Activated T-cell treated with anti-CD3 and anti-CD28 coated beads, Interleukin-2, amount 50 U/mL, for 72 hours (primary cell): ENCODE measurements at places on chromosomes 7 and 10. TPM values are rescaled to one million over a fixed set of nuclear protein-coding genes. Genes with fewer than 3 reads are reported as not detected.
A peak's percentile ranks its signal among the peaks of the same experiment; 100 is the strongest.

DNA sequence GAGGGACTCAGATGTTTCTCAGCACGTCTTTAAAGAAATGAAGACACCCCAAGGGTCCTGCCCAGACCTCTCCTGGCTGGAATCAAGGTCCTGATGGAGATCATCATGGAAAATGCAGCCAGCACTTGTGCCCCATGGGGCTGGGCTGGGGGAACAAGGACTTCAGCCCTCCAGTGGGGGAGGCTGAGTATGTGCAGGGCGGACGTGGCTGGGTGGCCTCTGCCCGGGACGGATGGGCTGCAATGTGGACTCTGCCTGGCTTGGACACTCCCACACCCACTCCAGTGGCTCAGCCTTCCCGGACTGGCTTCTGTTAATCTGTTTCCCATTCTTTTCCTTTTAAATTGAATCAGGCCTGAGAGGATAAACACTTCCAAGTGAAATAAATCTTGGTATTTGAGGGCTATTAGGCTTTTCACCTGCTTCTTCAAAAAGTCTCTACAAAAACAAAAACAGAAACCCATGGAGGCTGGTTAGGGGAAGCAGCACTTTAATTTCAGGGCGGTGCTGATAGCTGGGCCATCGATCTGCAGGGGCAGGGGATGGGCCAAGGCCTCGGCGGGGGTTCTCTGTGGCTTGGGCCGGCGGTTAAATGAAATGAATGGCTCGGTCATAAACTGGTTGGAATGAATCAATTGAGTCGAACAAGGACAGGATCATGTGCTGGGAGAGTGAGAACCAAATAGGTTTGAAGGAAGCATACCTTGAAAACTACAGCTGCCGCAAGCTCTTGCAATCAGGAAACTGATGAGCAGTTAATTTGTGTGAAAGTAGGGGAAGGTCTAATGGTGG, 51.4 kb downstream of the ADARB2 start:
- H3K4me3 ChIP-seq, result no peak overlapping the region
- DNase-seq, result no peak
- H3K27me3 ChIP-seq, result peaks cover 17% of the 10 kb centered on the region
- no peak overlapping the region for H3K27ac ChIP-seq
- no peaks in the 10 kb centered on the region for H3K36me3 ChIP-seq

DNA sequence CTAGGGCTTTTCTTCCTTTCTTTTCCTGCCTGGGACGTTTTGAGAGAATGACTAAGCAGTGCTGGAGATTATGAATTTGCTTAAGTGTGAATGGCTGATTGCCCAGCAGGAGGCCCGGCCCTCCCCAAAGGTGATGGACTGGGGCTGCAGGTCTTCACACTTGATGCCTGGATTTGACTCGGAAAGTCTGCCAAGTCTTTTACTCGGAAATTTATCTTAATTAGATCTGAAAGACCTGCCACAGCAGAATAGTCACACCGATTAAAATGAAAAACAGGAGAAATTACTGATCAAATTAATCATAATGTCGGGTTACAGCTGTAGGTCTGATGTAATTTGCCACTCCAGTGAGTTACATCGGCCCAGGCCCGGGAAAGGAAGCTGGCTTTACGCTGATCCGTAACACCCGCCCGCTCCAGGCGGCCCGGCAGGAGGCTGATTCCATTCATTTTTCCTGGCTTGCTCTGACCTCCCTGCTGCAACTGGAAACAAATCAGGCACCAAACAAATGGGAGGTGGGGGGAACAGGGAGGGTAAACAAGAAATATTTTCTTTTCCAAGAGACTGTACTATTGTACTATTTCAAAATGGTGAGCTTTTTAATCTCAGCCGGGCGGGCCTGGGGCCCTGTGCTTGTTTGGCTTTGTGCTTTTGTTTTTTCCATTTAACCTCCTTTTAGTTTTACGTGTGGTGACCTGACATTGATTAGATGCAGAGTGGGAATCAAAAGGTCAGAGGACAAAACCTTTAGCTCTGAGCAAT, 212.4 kb upstream of the YAE1 start:
- no peaks in the 10 kb centered on the region for H3K27me3 ChIP-seq
- H3K4me3 ChIP-seq, result no peak overlapping the region
- H3K4me1 ChIP-seq, result peaks cover 12% of the 10 kb centered on the region
- no peaks in the 10 kb centered on the region for H3K36me3 ChIP-seq

GRCh38 chr7:93402944-93403343, 170.8 kb downstream of the VPS50 start:
- H3K36me3 ChIP-seq, result no peaks in the 10 kb centered on the region
- H3K4me3 ChIP-seq, result no peak overlapping the region
- no peaks in the 10 kb centered on the region for H3K4me1 ChIP-seq
- H3K27ac ChIP-seq, result no peak overlapping the region

DNA sequence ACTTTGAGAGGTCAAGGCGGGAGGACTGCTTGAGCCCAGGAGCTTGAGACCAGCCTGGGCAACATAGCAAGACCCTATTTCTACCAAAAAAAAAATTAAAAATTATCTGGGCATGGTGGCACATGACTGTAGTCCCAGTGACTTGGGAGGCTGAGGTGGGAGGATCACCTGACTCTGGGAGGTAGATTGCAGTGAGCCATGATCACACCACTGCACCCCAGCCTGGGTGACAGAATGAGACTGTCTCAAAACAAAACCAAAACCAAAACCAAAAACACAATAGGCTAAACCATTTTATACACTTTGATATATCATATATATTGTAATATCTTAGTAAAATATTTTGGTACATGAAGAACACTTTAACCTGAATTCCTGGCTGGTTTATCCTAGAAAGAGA, 101.6 kb downstream of the RAPGEF5 start:
- peaks cover 4% of the 10 kb centered on the region for H3K4me1 ChIP-seq
- H3K36me3 ChIP-seq, result no peaks in the 10 kb centered on the region
- H3K27ac ChIP-seq, result no peak overlapping the region
- DNase-seq, result peak; percentile 4
- no peak overlapping the region for H3K4me3 ChIP-seq

- no peak overlapping the region for H3K4me3 ChIP-seq
- DNase-seq, result no peak
- H3K36me3 ChIP-seq, result no peaks in the 10 kb centered on the region
- no peaks in the 10 kb centered on the region for H3K27me3 ChIP-seq
- no peaks in the 10 kb centered on the region for H3K4me1 ChIP-seq
- no peak overlapping the region for H3K27ac ChIP-seq
These were observed 143.0 kb downstream of the TSPAN12 start for GRCh38 chr7:120714945-120715344.

DNA sequence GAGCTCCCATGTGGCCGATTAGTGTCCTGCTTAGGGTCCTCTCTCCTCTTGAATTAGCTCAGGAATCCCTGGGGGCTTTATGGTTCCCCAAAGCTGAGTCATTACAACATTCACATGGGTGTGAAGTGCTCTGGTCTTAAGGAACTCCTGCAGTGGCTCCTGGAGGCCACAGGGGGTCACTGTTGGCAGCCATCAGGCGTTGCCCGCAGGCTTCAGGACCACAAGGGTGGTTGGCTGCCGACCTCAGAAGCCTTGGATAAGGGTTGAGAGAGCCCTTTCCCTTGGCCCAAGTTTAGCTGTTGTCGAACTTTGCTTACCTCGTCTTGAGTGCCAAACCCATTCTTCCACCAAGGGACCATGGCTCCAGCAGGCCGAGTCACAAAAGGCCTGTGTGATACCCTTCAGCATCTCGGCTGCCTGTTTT, 61.7 kb downstream of the SH2D4B start:
- H3K4me3 ChIP-seq, result no peak overlapping the region
- H3K27ac ChIP-seq, result no peak overlapping the region
- DNase-seq, result peak; percentile 40
- H3K27me3 ChIP-seq, result no peaks in the 10 kb centered on the region

DNA sequence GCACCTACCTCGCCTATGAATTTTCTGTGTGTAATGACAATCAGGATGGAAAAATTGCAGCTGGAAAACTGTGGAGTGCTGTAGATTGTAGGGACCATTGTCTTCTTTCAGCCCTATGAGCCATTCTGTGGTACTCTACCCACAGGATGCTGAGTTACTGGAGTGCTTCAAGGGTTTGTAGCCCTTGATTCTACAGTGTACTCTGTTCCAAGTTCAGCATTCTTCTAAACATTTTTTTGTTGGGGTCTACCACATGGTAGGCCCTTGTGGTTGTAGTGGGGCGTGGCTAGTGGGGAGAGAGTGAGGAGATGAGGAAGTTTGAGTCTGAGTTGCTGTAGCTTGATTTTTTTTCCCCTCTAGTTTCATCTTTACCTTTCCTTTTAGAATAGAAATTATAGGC, 33.5 kb downstream of the REEP3 start:
- no peaks in the 10 kb centered on the region for H3K27me3 ChIP-seq
- peak overlapping the region; percentile 25 for H3K27ac ChIP-seq
- peak overlapping the region; percentile 43 for H3K4me3 ChIP-seq
- H3K36me3 ChIP-seq, result no peaks in the 10 kb centered on the region

- no peak overlapping the region for H3K27ac ChIP-seq
- DNase-seq, result no peak
- H3K36me3 ChIP-seq, result no peaks in the 10 kb centered on the region
- H3K27me3 ChIP-seq, result peaks cover 6% of the 10 kb centered on the region
These were observed 43.8 kb upstream of the ARID5B start for GRCh38 chr10:61857746-61858145.

DNA sequence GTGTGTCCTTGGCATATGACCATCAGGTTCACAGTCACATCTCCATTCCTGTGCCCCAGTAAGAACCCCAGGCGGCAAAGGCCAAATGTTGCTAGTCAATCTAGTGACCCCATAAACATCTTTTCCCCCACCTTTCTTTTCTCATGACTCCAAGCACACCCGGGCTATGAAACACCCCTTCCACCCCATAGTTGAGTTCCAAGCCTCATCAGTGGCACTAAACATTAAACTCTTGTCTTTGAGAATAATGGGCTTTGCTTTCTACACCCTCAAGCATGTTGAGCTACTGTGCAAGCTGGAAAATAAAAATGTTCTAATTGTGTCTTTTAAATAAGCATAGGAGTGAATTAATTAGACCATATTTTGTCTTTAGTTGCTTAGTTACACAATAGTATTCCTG, 9.4 kb downstream of the ARID5B start:
- peaks cover 69% of the 10 kb centered on the region for H3K4me1 ChIP-seq
- H3K27ac ChIP-seq, result no peak overlapping the region
- H3K27me3 ChIP-seq, result no peaks in the 10 kb centered on the region
- H3K4me3 ChIP-seq, result no peak overlapping the region

GRCh38 chr7:90817846-90818245, 221.7 kb downstream of the CDK14 start:
- peaks cover 30% of the 10 kb centered on the region for H3K27me3 ChIP-seq
- no peaks in the 10 kb centered on the region for H3K36me3 ChIP-seq
- H3K27ac ChIP-seq, result no peak overlapping the region
- peaks cover 17% of the 10 kb centered on the region for H3K4me1 ChIP-seq
- no peak overlapping the region for H3K4me3 ChIP-seq

GRCh38 chr7:73704640-73705550, 14.6 kb downstream of the STX1A start:
- peaks cover 4% of the 10 kb centered on the region for H3K36me3 ChIP-seq
- no peak for DNase-seq
- no peak overlapping the region for H3K4me3 ChIP-seq
- peaks cover 8% of the 10 kb centered on the region for H3K4me1 ChIP-seq
- H3K27me3 ChIP-seq, result no peaks in the 10 kb centered on the region

- no peaks in the 10 kb centered on the region for H3K4me1 ChIP-seq
- DNase-seq, result no peak
- H3K27me3 ChIP-seq, result no peaks in the 10 kb centered on the region
- H3K27ac ChIP-seq, result no peak overlapping the region
- H3K4me3 ChIP-seq, result no peak overlapping the region
These were observed 21.5 kb upstream of the CRHR2 start for GRCh38 chr7:30703756-30704155.

DNA sequence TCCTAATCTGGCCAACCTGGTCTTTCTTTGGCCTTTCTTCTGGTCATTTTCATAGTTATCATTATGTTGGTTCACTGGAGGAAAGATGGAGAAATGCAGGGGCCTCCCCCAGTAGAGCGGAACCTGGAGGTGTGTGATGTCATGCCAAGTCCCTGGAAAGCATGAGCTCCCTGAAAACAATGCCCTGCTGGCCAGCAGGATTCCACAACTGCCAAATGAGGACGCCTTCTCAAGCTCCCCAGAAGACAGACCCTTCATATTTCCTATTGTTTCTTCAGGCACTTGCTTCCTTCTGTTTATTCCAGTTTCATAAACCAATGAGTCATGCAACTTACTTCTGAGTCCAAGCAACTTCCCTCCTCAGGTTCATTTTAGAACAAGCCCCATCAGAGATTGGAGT, 339.0 kb downstream of the GATA3 start:
- no peak overlapping the region for H3K27ac ChIP-seq
- no peak for DNase-seq
- no peaks in the 10 kb centered on the region for H3K27me3 ChIP-seq
- no peak overlapping the region for H3K4me3 ChIP-seq
- peaks cover 2% of the 10 kb centered on the region for H3K36me3 ChIP-seq

- H3K36me3 ChIP-seq, result peaks cover 39% of the 10 kb centered on the region
- H3K27ac ChIP-seq, result peak overlapping the region; percentile 64
- DNase-seq, result no peak
- no peaks in the 10 kb centered on the region for H3K27me3 ChIP-seq
- H3K4me3 ChIP-seq, result peak overlapping the region; percentile 71
These were observed 25.1 kb downstream of the SGPL1 start for GRCh38 chr10:70840836-70841235.

GRCh38 chr10:22993314-22993713, 65.5 kb downstream of the ARMC3 start:
- DNase-seq, result no peak
- H3K27ac ChIP-seq, result no peak overlapping the region
- no peaks in the 10 kb centered on the region for H3K36me3 ChIP-seq
- H3K27me3 ChIP-seq, result peaks cover 10% of the 10 kb centered on the region

GRCh38 chr7:55133630-55134358, 115.0 kb downstream of the EGFR start:
- H3K36me3 ChIP-seq, result no peaks in the 10 kb centered on the region
- peaks cover 14% of the 10 kb centered on the region for H3K27me3 ChIP-seq
- DNase-seq, result no peak
- peaks cover 23% of the 10 kb centered on the region for H3K4me1 ChIP-seq

DNA sequence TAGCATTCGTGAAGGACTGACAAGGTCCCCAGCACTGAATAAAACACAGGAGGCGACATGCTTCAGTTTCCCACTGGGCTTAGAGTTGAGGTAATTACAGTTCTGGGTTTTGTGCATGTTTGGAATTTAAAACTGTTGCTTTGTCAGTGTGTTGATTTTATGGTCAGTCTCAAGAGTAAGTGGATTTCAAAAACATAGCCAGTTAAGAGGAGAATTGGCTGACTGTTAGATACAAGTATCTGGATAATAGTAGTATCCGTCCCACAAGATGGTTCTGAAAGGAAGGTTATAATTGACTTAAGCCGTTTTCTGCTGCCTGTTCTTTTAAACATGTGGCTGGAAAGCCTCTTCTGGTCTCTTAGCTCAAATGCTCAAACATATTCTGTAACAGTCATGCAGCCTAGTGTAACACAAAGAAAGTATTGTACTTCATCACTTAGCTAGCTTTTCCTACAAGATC, 170.9 kb downstream of the POLR1F start:
- H3K27me3 ChIP-seq, result no peaks in the 10 kb centered on the region
- no peak for DNase-seq
- H3K4me1 ChIP-seq, result no peaks in the 10 kb centered on the region
- H3K4me3 ChIP-seq, result no peak overlapping the region

LIPM gene
- not detected for total RNA-seq

ADIRF gene
- not detected for total RNA-seq

ODAD2 gene
- total RNA-seq, result not detected

FXYD4 gene
- not detected for total RNA-seq

TUBAL3 gene
- total RNA-seq, result not detected

CHST3 gene
- total RNA-seq, result 0.38 TPM

ASZ1 gene
- total RNA-seq, result not detected

CREB3L2 gene
- total RNA-seq, result 55.1 TPM
